MCF 10A (cell line): ENCODE measurements at places on chromosomes 6 and 20. TPM values are rescaled to one million over a fixed set of nuclear protein-coding genes. Genes with fewer than 3 reads are reported as not detected.
A peak's percentile ranks its signal among the peaks of the same experiment; 100 is the strongest.

DNA sequence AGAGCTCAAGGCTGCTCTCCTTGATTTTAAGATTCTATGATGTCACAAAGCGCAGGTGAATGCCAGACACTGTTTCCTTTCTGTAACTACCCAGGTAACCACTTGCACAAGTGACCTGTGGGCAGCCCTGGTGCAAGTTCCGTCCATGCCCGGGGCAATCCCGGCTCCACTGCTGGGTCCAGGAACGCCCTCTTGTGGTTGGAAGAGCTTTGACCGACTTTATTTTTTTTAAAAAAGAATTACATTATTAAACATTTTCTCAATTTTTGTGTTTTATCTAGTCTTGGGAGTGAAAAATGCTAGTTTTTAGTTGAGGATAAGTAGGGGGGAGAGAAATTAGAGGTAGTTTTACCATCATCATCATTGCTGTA, 695.2 kb downstream of the QKI start:
- peaks cover 32% of the 10 kb centered on the region for H3K4me1 ChIP-seq
- H3K27ac ChIP-seq: peak overlapping the region; percentile 97
- peak; percentile 59 for DNase-seq

- DNase-seq: peak; percentile 97
- peak overlapping the region; percentile 78 for H3K27ac ChIP-seq
- H3K4me1 ChIP-seq: peaks cover 60% of the 10 kb centered on the region
- no peaks in the 10 kb centered on the region for H3K27me3 ChIP-seq
Observed at GRCh38 chr6:25006565-25007001, 70.8 kb upstream of the RIPOR2 start.

DNA sequence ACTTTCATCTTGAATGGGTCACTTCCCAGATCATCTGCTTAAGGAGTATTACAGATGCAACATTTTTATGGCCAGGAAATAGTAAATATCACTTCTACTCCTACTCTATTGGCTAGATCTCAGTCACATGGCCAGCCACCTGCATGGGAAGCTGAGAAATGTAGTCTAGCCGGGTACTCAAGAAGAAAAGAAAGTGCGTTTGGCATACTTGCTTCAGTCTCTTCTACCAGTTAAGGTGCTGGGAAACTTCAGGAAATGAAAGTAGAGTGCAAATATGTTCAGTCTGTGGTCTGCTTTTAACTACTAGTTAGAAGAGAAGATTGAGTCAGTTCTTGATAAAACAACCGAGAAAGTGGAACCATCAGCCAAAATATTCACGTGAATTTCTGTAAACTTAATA, 129.2 kb downstream of the PDSS2 start:
- no peak overlapping the region for H3K4me3 ChIP-seq
- H3K27ac ChIP-seq: no peak overlapping the region
- no peaks in the 10 kb centered on the region for H3K4me1 ChIP-seq
- no peaks in the 10 kb centered on the region for H3K27me3 ChIP-seq

- no peak within 1 kb of the TSS for H3K27ac ChIP-seq
- peaks cover 86% of the 10 kb centered on the region for H3K27me3 ChIP-seq
- no peak for DNase-seq
- H3K36me3 ChIP-seq: no peaks in the 10 kb centered on the region
- H3K4me3 ChIP-seq: no peak within 1 kb of the TSS
Observed at GRCh38 chr20:59163631-59164530, at the start of gene ZNF831. TSS of gene ZNF831 (plus strand) at chr20:59163821. CDS start at chr20:59191020, 27,199 bp downstream.

DNA sequence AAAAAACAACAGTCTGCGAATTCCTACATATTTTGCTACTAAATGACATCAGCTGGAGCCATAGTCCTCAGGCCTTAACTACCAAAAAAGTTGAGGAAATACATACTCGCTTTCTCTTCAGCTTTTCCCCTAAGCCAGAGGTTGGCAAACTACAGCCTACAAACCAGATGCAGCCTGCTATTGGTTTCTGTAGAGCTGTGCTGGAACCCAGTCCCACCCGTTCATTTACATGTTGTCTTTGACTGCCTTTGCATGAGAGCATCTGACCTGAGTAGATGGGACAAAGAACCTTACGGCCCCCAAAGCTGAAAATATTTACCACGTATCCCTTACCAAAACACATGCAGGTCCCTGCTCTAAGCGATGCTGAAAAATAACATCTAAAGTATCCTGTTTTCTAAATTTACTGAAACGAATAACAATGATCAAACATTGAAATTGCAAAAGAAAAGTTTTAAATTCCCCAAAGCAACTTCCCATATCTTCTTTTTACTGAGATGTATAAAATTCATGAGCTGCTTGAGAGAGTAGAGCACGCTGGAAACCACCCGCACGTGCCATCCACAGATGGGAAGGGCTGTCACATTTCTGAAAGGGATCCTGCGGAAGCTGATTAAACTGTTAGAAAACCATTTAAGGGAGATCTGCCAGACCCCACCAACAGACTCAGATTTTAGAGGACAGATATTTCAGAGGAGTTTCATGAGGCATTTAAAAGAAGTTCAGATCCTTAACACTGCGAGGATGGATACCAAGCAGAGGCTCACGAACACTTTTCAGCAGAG, 124.1 kb downstream of the PRKN start:
- DNase-seq: no peak
- no peaks in the 10 kb centered on the region for H3K27me3 ChIP-seq
- no peaks in the 10 kb centered on the region for H3K36me3 ChIP-seq
- no peaks in the 10 kb centered on the region for H3K4me1 ChIP-seq
- no peak overlapping the region for H3K27ac ChIP-seq
- no peak overlapping the region for H3K4me3 ChIP-seq

DNA sequence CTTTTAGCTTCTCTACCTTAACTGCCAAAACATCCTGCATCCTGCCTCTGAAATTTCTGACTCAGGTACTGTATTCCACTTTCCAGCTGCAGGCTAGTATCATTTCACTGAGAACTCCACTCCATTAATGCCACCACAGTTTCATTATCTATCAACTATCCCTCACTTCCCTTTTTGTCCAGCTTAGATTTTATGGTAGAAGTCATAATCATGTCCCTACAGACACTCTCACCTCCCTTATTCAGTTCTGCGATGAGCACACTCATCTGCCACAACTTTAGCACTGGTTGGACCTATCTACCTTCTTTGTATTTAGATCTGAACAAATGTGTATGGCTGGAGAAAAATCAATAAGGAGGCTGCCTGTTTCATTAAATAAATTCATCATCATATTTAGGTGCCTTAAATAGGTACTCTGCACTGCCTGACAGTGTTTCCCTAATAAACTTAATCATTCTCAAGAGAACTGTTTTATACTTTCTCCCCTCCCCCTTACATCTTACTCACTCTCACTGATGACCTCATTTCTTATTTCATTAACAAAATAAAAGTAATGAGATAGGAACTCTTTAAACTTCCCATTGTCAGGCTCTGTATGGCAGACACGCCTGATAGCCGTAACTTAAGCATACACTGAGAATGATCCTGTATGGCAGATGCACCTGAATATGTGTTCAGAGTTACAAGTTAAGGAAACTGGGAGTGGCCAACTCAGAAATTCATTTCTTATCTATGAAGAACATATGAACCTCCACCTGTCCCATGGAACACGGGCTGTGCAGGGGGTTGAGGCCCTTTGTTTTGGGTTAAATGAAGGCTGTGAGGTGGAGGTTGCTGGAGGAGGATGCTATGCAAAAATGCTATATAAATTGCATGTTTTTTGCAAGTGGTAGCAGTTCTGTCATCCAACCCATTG, 95.3 kb upstream of the MAN1A1 start:
- no peak overlapping the region for H3K27ac ChIP-seq
- H3K4me3 ChIP-seq: no peak overlapping the region
- peaks cover 25% of the 10 kb centered on the region for H3K4me1 ChIP-seq
- no peak for DNase-seq
- no peaks in the 10 kb centered on the region for H3K36me3 ChIP-seq

DNA sequence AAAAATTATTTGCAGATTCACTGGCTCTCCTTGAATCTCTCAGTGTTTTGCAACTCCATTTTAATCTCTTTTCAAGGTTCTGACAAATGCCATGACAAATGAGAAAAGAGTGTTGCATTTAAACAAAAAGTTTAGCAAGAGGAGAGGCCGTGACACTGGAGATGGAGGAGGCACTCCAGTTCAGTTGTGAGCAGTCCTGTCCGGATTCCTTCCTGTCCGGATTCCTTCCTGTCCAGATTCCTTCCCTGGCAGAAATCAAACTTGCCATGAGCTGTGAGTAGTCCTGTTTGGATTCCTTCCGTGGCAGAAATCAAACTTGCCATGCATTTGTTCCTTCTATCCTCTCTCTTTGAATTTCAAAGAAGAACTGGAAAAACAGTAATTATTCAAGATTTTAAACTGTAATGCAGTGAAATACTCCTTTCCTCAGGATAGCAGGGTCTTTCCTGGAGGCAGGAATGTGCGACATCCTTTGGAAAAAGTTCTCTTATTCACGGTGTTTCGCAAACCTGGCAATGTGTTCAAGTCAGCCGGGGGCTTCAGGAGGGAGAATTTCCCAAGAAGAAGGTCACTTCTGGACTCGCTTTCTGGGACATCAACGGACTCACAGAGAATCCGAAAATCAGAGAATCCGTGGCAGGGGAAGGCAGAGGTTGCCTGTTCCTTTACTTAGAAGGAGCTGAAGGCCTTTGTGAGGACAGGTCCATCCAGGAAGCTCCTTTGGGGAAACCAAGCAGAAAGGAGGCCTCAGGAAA, 48.7 kb upstream of the DACT2 start:
- peaks cover 8% of the 10 kb centered on the region for H3K36me3 ChIP-seq
- DNase-seq: no peak
- H3K27ac ChIP-seq: no peak overlapping the region
- peaks cover 6% of the 10 kb centered on the region for H3K4me1 ChIP-seq

DNA sequence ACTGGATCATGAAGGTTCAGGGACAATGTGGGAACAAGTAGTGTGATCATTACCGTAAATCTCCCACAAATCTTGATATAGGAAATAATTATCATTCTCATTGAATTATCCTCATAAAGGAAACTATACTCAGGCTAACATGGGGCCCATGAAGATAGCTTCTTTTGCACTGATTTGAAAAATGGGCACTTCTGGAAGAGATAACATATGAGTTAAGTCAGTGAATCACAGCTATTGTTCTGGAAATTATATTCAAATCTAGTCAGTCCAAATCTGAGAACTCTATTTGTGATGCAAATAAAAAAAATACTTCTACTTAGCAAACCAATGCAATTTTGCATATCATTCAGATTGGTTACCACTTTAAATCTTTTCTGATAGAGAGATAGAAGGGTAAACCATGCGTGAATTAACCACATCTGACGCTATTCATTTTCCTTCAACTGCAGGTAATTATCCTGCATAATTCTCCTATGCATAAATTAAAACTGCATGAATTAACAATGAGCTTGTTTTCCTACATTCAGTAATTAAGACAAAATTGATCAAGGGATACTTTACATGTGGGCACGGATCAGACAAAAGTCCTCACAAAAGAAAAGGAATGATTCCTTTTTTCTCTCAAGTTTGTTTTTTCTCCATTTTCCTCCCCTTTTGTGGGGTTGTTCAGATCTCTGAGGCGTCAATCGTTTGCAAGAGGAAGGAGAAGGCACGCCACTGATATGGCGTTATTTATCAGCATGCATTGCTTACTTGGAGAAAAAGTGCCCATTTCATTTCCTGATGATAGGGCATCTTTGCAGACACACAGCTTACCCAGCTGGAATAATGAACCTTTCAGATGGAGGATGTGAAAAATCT, 36.4 kb downstream of the RIPOR2 start:
- H3K27ac ChIP-seq: no peak overlapping the region
- no peak overlapping the region for H3K4me3 ChIP-seq
- H3K4me1 ChIP-seq: no peaks in the 10 kb centered on the region

DNA sequence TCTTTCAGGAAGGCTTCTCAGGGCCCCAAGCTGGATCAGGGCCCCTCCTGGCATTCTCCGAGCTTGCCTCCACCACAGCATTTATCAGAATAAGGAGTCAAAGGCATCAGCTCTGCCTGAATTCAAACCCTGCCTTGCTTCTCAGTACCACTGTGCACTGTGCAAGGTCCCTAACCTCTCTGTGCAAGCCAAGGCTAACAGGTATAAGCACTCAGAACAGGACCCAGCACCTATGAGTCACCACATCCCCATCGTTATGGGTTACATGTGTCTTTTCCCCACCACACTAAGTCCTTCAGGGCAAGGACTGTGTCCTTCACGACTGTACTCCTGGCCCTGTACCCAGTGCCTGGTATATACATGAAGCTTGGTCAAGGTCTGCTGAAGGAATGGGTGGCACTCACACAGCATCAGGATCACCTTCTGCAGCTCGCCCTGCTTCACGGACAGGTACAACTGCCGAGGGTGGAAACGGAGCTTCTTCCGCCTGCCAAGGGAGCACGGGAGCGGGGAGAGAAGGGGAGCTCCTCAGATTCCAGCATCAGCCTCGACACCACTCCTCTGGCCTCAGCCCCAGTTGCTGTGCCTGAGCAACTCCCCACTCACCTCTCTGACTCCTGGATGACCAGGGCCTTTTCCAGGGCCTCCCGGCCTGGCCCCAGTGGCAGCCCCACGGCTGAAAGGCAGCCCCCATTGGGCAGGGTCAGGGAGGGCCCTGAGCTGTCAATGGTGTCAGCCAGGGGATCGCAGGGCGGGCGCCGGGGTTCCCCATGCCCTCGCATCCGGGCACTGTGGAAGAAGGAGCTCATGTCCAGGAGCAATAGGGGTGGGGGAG, 8.6 kb upstream of the SLC44A4 start:
- DNase-seq: no peak
- no peak overlapping the region for H3K27ac ChIP-seq
- no peak overlapping the region for H3K4me3 ChIP-seq
- no peaks in the 10 kb centered on the region for H3K27me3 ChIP-seq

- no peak for DNase-seq
- no peaks in the 10 kb centered on the region for H3K36me3 ChIP-seq
- H3K4me3 ChIP-seq: no peak overlapping the region
- peaks cover 59% of the 10 kb centered on the region for H3K27me3 ChIP-seq
Observed at GRCh38 chr20:2707353-2708072, 14.9 kb downstream of the EBF4 start.

The NMBR gene
- total RNA-seq: not detected in 2 replicates

The KCNQ5 gene
- total RNA-seq: 5.8 and 10.3 TPM in 2 replicates

The FOXC1 gene
- total RNA-seq: 16.7 and 16.8 TPM in 2 replicates

The GTF2H4 gene
- 30.6 and 33.9 TPM in 2 replicates for total RNA-seq

The TFAP2D gene
- total RNA-seq: not detected in 2 replicates

The PGC gene
- total RNA-seq: not detected in 2 replicates
